ENCODE measurements at places on chromosomes 1 and 21.

- no peak for DNase-seq
These were observed 17.3 kb downstream of the ZMYM6 start for GRCh38 chr1:35014486-35014885.

DNA sequence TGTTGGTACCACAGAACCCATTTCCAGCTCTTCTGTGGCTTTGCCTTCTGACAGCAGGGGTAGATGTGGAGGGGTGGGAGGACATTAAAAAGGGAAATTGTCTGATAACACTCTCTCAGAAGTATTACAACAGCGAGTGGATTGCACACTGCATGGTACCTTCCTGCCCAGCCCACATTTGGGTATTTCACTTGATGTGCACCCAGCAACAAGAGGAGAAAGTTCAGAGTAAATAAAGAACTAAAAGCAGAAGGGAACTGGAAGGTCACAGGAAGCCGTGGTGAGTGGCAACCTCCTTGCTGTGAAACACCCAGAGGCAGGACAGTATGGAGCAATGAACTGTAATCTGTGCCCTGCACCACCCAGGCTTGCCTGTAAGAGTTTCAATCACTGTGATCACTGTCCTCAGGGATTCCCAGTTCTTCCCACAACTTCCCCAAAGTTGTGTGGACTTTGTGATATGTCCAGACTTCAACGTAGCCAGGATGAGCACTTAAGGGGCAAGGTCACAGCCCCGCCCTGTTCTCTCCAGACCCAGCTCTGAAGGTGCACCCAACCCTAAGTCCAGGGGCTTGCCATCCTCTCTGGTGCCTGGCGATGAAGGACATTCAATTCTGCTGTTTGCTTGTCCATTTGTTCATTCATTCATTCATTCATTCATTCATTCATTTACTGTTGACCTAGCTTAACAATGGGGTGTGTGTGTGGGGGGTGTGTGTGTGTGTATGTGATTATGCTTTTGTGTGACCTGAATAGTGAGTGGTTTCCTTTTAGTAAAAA, 18.7 kb upstream of the F5 start:
- no peak for DNase-seq

GRCh38 chr21:31220575-31220974, 123.5 kb downstream of the TIAM1 start:
- DNase-seq: no peak

DNA sequence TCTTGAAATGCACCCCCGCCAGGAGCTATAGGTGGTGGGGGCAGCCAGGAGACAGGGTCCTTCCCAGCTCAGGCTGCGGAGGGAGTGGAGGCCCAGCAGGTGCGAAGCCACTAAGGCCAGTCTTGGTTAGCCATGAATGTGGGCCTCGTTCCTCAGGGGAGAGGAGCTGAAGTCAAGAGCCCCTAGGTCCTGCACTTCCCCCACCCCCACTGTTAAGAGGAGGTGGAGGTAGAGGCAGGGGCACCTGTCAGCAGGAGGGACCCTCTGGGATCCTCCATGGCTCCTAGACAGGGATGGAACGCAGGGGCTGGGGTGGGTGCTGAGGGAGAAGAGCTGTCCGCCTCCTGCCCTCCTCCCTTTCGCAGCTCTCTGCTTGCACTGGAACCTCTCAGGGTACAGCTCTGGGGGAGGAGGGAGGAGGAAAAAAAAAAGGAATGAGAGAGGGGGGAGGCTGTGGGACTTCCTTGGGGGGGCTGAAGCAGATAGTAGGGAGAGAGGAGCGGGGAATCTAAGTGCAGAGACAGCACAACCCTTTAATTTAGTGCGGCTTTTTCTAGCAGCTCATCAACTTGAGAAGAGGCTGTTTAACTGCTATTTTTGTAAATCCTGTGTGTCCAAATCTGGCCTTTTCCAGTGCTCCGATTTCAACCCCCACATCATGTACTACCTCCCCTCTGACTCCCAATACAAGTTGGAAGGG, 37.0 kb downstream of the MATN1 start:
- no peak for DNase-seq

- no peak for DNase-seq
These were observed 392 bp upstream of the TAGLN2 start for GRCh38 chr1:159925719-159926078.

- no peak for DNase-seq
These were observed 4.7 kb upstream of the SPATA45 start for GRCh38 chr1:212852105-212852688.

DNA sequence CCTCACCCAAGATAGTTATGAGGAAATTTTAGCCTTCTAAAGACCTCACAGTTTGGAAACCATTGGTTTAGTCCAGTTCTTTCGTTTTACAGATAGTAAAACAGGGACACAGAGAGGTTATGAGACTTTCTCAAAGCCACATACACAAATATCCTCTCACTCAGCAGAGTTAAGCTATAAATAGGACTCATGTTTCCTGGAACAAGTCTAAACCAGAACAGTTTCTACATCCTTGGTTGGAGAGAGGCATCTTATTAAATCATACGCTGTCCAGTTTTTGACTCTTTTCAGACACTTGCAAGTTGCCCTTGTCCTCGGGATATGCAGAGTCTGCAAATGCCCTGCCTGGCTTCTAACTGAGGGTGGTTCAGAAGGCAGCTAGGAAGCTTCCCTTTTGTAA, 462.1 kb upstream of the DEPDC1 start:
- DNase-seq: no peak

- peak; percentile 30 for DNase-seq
These were observed 642 bp downstream of the SLC30A7 start for GRCh38 chr1:100896481-100896982.

DNA sequence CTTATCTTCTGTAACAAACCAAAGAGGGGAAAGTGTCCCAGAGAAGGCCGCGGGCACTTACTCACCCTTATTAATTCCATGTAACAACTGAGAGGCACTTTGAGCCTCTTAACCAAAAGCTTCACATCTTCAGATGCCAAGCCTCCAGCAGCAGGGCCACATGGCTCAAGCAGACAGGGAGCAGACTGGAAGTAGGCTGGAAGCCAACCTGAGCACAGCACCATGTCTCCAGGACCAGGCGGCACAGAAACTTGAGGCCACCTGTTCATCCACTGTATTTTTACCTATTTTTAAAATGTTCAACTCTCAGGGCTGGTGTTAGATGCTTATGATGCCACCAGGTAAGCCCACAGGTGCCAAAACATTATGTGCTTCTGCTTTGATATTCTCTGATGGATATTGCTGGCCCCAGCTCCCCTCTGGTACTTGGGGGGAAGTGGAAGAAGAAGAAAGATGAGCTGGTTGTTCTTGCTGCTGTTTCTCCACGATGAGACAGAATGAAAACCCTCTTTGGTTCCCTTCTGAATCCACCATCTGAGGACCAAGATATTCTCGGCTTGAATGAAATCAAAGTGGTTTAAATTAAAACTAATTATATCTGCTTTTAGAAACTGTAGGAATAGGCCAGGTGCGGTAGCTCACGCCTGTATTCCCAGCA, 30.6 kb upstream of the SDE2 start:
- DNase-seq: no peak

- DNase-seq: no peak
These were observed 20.4 kb downstream of the MRAP start for GRCh38 chr21:32319012-32319411.

GRCh38 chr1:61049850-61050540, 32.4 kb upstream of the NFIA start:
- peak; percentile 94 for DNase-seq

GRCh38 chr21:41877901-41878830, 978 bp downstream of the PRDM15 start:
- no peak for DNase-seq

DNA sequence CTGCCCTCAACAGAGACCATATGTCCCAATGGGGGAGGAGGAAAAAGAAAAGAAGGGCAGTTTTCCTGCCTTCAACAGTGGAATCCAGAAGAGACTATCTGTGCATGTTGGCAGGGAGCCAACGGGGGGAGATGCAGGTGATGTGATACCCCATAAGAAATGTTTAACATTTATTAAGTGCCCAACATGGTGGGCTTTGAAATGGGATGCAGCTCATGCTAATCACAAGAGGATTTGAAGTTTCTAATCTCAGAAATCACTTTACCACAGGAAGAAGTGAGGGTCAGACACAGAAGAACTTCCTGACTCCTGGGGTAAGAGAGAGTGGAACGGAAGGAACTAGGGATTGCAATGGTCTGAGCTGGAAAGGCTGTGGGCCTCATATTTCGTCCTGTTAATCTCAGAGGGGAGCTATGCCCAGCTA, 16.2 kb downstream of the CSRP1 start:
- no peak for DNase-seq

- DNase-seq: no peak
These were observed 3.4 kb upstream of the UBE2U start for GRCh38 chr1:64200064-64200463.

- no peak for DNase-seq
These were observed 715.0 kb upstream of the ADAMTS5 start for GRCh38 chr21:27681841-27682240.

DNA sequence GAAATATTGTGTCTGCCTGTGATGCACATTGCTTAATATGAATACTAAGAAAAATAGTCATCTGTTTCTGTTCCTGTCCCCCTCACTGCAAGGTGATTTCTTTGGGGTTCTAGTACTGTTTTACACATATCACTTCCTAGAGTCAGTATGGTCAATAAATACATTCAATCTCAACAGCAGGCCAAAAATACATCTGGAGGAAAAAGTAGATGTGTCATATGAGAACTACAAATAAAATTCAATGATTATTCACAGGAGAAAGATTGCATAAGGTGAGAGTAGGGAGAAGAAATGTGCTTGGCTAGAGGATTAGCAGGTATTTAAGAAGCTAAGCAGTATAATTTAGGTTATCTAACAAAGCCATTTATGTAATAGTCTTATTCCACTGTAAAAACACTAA, 45.3 kb upstream of the SAMSN1 start:
- DNase-seq: no peak

- no peak for DNase-seq
These were observed 53.7 kb downstream of the PAX7 start for GRCh38 chr1:18684303-18684702.

- DNase-seq: no peak
These were observed 141.0 kb downstream of the PBX1 start for GRCh38 chr1:164699815-164700491.

DNA sequence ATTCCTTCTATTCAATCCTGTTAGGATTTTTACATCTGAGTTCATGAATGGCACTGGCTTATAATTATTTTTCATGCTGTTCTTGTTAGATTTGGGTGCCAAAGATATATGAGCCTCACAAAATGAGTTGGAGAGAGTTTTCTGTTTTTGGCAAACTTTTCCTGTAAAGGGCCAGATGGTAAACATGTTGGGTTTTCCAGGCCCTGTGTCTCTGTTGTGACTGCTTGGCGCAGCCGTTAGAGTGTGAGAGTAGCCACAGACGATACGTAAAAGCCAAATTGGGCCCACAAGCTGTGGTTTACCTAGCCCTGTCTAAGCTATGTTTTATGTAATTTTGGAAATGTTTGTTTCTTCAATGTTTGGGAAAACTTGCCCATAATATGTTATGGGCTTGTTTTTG, 15.6 kb upstream of the CA6 start:
- no peak for DNase-seq

DNA sequence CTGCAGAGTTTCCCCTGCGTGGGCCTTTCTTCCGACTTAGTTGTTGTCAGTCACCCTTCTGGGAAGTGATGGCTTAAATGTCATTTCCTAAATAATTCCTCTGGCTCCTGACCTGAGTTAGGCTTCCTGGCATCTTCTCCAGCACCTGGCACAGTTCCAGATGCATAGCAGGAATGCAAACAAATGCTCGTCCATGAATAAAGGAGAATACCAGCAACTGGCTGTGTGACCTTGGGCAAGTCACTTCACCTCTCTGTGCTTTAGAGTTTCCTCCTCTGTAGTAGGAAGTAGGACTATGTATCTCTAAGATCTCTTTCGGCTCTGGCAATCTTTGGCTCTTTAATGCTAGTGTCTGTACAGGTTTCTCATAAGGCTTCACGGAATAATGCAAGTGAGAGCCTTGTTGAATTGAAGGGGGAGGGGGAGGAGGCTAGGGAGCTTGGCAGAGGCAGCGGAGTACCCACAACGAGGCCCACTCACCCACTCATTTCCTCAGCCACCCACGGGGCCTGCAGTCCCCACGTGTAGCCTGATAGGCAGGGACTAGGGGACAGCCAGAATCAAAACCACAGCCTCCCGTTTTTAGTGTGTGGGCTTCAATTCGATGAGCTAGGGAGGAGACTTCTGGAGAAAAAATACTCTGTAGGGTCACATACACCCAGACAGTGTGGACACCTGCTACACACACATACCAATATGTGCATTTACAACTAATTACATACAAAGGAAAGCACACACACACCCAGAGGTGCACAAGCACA, 48.1 kb downstream of the TENT5C start:
- DNase-seq: no peak

DNA sequence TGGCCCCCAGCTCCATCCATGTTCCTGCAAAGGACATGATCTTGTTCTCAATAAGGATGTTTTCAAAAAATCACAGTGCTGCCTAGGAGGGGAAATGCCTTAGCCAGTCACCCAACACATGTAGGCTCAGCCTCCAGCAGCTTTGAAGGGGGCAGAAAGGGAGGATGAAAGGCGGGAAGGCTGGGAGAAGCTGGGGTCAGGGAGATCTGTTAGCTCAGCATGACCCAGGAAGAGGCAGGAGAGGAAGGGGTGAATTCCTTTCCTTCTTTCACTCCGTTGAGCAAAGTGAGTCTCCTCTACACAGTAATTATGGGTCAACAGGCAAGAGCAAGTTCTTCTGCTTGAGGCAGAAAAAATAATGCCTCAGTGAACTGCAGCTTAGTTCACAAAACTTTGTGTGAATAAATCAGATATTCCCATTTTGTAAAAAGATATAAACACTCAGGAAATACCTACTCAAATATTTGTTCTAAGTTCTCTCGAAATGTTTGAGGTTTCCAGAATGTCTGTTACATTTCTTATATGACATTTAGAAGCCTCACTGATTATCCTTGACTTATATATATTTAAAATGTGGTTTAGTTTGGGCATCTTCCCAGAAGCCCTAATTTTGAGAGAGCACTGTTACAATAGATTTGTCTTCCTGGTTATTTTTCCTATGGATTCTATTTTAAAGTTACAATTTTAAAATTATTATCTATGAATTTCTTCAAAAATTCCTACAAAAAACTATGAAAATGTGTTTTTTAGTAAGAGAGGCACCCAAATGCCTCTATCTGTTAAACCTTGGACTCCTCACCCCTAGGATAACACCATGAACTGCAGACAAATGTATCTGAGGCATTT, 116.8 kb downstream of the KCNJ6 start:
- no peak for DNase-seq

DNA sequence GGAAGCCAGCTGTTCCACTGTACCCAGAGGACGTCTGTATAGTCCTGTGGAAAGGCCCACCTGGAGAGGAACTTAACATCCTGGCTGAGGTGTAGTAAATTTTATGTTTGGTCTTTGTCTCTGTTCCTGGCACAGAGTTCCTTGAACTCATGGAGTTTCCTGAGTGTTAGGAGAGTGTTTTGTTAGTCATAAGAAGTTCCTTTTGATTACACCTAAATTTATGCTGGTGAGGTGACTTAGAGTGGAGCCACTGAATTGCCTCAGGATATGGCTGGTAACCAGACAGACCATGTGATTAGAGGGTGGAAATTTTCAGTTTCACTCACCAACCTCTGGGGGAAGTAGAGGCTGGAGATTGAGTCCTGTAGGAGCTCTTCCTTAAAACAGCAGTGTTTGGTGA, 57.9 kb downstream of the RASAL2 start:
- no peak for DNase-seq

GRCh38 chr21:38460171-38460742, 38.0 kb downstream of the ERG start:
- no peak for DNase-seq

- DNase-seq: no peak
These were observed 59.9 kb upstream of the SOD1 start for GRCh38 chr21:31599563-31599962.

Data from stimulated activated CD4-positive, alpha-beta T cell treated with anti-CD3 and anti-CD28 coated beads, Interleukin-2, amount 100 ng/mL, for 48 hours (primary cell).